Progenitor cell of endocrine pancreas (in vitro differentiated cells): ENCODE measurements at places on chromosomes 16 and 17.

DNA sequence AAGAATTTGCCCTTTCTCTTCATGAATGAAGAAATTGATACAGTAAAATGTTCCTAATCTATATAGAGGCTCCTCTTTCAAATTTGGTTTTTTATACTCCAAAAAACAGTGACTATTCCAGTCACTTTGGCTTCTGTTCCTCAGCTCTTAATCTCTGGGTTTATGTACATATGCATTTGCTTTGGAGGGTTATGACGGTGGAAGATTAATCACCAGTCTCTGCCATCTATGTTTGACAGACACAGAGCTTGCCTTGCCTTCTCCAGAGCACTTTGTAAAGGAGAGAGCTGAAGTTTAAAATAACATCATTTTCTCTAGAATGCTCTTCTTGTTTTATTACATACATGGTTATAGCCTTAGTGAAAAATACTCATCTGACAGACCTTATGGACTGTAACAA is 99.3 kb downstream of the NLK start:
- no peak for DNase-seq

GRCh38 chr16:88781140-88782077 is 3.6 kb downstream of the PIEZO1 start:
- no peak for DNase-seq

GRCh38 chr16:69319826-69320739 is 8.9 kb downstream of the VPS4A start:
- no peak for DNase-seq

DNA sequence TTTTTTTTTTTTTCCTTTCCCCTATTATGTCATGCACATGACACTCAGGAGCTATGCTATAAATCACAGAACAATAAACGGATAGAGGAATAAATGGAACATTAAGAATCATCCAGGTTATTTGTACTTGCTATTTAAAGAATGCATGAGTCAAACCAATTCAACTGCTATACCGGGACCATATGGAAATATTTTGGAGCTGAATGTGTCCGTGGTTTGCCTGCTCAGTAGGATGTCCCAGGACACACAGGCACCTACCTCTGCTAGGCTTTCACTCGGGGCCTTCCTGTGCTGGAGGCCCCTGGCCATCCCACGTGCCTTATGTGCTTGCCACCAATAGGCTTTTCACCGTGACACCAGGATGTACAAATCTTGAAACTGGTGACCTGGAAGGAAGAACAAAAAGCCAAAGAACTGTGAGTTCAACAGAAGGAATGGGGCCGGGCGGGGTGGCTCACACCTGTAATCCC is 15.3 kb upstream of the SEC14L1 start:
- DNase-seq, result no peak

DNA sequence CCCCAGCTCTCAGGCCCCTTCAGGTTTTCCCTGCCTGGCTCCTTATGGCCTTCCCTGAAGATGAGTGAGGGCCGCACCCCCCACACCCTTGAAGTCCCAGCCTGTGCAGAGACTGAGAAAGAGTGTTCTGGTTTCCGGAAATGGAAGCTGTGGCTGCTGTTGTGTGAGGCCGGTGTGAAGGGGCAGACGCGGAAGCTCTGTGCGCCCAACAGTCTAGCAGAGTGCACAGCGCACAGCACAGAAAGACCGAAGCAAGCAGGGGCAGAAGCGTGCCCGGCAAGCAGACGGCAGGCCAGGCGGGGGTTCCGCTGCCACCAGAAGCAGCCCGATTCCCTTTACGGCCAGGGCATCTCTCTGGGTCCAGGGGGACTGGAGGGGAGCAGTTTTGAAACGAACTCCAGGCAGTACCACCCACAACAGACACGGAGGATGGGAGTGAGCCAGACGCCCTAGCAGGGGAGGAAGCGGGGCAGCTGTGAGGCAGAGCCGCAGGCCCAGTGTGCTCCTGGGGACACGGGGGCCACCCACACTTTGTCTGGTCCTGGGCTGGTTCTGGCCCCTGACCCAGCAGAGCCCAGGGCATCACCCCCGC is 16.7 kb downstream of the TPSG1 start:
- no peak for DNase-seq

- peak; percentile 14 for DNase-seq
Measured at GRCh38 chr16:5176505-5176904, 78.9 kb upstream of the EEF2KMT start.

DNA sequence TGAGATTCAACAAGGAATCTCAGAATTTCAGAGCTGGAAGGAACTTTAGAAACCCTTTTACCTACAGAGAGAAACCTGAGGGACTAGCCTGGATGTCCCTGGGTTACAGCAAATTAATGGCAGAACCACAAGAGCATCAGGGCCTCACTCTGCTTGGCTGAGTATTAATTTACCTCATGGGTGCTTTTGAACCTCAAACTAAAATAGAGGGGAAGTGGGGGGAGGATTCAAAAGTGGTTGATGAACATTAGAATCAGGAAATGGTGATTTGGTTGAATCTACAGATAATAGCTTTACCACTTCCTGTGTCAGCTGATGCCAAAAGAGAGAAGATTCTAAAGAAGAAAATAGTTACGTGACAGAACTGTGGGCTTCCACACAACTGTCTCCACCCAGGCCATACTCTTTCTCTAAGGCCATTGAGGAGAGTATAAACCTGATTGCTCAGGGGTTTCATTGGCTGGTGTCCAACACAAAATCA is 11.3 kb upstream of the SKAP1 start:
- DNase-seq, result no peak

DNA sequence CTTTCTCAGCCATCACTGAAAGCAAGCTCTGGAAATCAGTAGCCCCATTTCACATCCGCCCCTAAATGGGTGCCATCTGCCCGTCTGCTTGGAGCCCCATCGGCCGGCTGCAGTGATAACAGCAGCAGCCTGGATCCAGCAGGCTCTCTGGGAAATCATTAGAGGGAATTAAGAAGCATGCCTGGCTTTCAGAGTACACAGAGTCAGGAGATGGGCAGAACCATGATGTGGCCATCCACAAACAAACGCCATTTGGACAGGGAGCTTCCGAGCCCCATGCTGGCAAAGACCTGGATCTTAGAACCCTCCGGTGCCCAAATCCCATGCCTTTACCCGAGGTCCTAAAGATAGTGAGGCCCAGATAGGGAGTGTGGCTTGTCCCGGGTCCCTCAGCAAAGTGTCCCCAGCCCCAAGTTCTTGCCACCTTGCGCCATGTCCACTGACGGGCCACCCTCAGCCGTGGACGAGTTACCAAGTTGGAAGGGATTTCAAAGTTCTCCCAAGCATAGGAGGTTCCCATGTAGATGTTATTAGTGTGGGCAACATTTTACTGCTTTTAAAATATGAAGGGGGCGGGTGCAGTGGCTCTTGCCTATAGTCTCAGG is 1.0 kb upstream of the LITAF start:
- no peak for DNase-seq

- no peak for DNase-seq
Measured at GRCh38 chr16:2698965-2699750, 16.8 kb downstream of the KCTD5 start.

DNA sequence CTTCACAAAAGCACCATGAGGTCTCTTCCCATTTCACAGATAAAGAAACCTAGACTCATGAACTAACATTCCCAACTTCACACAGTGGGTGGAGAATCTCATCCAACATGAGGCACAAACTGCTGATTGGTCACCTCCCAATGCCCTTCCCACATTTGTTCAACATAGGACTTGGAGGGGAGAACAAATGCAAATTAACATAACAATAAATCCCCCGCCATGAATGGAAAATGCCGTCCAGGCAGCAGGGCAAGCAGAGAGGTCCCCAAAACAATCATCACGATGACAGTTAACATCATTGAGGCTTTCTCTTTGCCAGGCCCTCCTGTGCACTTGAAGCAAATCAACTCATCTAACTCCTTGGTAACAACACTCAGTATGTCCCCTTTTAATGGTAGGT is 185.3 kb downstream of the TMEM132E start:
- no peak for DNase-seq

- no peak for DNase-seq
Measured at GRCh38 chr16:396605-397004, 394 bp upstream of the NME4 start.

GRCh38 chr17:72128039-72128438 is 7.2 kb downstream of the SOX9 start:
- DNase-seq, result no peak

DNA sequence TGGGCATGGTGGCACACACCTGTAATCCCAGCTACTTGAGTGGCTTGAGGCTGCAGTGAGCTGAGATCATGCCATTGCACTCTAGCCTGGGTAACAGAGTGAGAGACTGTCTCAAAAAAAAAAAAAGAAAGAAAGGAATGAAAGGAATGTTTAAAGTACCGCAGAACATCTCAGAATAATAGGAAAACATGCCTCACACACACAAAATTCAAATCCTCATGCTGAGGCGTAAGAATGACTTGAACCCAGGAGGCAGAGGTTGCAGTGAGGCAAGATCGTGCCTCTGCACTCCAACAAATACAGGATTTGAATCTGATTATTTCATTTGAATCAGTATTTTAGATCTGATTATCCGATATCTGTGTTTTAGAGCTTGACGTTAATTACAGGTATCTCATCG is 21.3 kb upstream of the GAA start:
- DNase-seq, result no peak

DNA sequence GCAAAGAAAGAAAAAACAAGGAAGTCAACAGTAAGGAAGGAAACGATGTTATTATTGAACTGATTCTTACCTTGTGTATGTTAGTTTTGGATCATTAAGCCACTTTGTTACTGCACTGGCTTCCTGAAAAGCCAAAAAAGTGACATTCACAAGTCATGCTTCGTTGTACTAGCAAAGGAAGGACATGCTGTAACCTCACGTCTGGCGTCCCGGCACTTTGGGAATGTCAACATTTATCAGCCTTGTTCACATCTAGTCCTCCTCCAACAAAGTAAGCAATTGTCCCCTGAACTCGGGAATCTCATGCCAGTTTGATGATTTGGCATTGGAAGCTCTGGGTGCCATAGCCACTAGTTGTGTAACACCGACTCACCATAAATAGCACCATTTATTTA is 731 bp upstream of the MKS1 start:
- no peak for DNase-seq

DNA sequence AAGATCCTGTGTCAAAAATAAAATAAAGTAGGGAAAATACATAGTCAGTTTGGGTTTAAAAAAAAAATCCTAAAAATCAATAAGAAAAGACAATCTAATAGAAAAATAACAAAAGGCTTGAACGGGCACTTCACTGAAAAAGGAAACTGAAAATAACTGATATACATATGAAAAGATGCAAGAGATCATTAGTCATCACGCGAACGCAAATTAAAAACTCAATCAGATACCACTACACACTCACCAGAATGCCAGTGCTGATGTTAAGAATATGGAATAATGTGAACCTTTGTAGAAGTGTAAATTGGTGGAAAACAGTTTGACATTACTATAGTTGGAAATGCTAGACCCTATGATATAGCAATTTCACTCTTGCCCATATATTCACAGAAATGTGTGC is 14.6 kb downstream of the GNGT2 start:
- DNase-seq, result no peak

- no peak for DNase-seq
Measured at GRCh38 chr16:6510261-6510660, 822.4 kb upstream of the RBFOX1 start.

DNA sequence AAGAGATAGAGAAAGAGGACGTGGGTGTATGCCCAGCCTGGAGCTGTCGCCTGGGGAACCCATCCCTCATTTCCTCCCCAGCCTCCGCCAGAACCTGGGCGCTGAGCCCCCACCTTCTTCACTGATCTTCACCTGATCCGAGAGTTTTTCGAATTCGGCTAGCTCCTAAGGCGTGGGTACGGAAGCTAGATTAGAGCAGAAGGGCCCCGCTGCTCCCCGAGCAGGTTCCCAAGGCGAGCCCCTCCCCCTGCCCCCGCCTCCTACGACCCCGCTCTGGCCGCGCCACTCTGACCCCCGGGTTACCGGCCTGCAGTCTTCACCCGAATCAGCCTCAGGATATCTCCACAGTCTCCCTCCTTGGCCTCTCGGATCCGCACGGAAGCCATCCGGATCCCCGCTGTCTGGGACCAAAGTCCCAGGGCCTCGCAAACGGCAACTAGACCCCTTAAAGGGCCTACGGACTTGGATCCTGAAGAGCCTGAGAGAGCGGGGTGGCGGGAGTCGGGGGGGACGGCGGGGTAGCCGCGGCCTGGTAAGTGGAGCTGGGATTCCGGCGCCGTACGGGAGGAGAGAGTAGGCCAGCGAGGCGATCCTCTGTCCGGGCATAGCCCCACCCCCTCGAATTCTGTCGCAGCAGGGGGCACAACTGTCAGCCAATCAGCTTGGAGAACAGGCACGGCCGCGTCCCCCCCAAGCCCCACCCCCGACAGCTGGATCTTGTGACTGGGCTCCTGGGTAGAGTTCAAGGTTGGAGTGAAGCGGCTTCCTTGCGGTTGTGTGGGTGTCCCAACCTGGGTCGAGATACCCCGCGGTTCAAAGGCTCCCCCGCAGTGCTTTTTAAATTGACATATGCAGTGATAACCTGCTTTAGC is at the start of gene SAT2:
Gene SAT2, minus strand, starts transcription at position 572 of the 872 bp plus-strand sequence. Its CDS starts 186 bp downstream, at position 386.
- peak; percentile 87 for DNase-seq

DNA sequence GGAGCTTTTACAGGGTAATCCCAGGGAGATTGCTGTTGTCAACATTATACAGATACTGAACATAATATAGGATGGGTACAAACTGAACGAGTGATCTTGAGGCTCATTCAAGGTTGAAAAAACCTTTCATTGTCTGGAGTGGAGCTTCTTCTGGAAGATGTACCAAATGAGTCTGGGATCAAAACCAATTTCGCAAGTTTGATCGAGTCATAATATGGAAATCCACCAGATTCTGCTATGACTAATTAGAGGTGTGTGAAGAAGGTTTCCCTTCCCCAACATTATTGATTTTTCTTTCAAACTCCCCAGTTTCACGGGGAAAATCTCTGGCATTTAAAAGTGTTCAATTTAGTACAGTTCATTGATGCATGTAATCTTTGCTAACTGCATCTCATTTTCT is 324.1 kb downstream of the ZFHX3 start:
- DNase-seq, result no peak

DNA sequence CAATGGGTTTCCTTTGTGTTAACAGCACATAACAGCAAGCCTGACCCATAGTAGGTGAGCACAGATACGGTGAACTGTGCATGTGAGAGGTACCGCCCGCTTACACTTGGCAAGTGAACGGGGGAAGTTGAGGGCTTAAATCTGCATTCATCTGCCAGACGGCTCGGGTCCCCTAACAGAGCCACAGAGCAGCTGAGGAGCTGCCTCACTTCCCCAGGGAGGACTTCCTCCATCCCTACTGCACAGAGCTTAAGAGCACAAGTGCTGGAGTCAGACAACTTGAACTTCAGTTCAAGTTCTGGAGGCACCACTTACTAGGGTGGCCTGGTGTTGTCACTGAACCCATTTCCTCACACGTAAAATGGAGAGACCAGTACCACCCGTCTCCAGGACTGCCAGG is 13.4 kb downstream of the RAB5C start:
- DNase-seq, result no peak

GRCh38 chr17:62757500-62757951 is 50.6 kb downstream of the MARCHF10 start:
- DNase-seq, result no peak
